ENCODE measurements at places on chromosomes 16 and 17.

- DNase-seq = peak; percentile 38
These were observed 887 bp downstream of the ZBTB4 start for GRCh38 chr17:7478276-7479212.

GRCh38 chr17:82849076-82849945, 9.5 kb upstream of the ZNF750 start:
- DNase-seq = no peak

DNA sequence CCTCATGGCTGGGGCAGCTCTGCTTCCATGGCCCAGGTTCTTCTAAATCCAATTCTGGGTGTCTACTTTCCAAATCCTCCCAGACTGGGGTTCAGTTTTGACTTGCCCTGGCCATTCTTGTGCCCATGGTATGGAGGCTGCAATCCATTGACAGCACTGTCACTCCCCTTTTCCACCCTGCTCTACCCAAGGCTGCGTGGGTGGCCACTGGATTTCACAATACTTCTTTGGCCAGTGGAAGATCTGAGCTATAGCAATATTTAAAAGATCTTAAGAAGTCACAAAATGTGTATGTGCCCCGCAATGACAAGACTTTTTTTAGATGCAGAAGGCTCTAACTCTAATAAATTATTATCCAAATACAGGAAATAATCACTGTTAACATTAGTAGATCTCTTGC, 329.4 kb upstream of the CCL2 start:
- DNase-seq = no peak

GRCh38 chr17:58710948-58711552, 18.6 kb downstream of the RAD51C start:
- peak; percentile 56 for DNase-seq

- no peak for DNase-seq
These were observed 23.3 kb downstream of the MAP1LC3B start for GRCh38 chr16:87415441-87415840.

DNA sequence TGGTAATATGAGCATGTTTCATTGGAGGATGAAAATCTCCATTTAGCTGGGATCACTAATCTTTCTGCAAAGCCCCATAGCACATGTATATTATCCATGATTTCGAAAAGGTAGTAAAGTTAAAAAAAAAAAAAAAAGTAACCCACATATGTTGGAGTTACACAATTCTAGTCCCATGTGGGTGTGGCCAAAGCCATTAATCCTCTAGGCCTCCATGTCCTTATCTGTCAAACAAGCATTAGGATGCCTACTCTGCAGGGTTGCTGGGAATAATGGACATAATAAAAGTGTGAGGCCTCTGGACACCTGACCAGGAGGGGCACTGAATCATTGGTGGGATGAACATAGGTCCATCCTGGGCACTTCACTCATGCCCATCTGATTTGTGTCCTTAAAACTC, 29.2 kb upstream of the VAT1L start:
- DNase-seq = no peak

DNA sequence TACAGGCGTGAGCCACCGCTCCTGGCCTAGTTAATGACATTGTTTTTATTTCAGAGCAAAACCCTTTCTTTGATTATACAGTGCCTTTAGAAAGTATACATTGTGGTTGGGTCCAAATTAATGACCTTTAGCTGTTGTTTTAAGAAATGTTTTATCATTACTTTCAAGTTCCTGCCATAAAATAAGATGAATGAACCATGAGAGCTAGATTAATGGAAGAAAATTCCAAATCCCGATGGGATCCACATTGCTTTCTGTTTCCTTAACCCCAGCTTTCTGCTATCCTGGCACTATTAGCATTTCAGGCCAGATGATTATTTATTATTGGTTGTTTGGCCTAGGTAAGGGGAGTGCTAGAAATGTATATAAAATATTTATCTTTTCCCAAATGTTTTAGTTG, 131.7 kb downstream of the ABCC1 start:
- DNase-seq = no peak
